ENCODE measurements at places on chromosomes 4 and X.

DNA sequence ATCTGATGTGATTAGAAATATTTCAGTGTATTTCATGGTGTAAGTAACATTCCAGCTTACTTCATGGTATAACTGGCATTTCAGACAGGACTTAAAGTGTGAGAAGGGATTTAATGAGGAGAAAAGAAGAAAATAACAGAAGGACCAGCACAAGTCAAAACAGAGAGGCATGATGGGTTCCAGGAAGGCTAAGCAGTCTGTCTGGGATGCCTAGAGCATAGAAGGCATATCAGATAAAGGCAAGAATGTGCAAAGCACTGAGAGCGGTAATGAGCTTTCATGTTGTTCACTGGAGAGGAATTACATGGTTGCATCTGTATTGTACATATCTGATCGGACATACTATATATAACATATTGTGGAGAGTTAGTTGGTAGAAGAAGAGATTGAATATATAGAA, 54.2 kb downstream of the GRID2 start:
- no peak for DNase-seq

GRCh38 chr4:165410214-165410613, 31.4 kb downstream of the CPE start:
- no peak for DNase-seq

DNA sequence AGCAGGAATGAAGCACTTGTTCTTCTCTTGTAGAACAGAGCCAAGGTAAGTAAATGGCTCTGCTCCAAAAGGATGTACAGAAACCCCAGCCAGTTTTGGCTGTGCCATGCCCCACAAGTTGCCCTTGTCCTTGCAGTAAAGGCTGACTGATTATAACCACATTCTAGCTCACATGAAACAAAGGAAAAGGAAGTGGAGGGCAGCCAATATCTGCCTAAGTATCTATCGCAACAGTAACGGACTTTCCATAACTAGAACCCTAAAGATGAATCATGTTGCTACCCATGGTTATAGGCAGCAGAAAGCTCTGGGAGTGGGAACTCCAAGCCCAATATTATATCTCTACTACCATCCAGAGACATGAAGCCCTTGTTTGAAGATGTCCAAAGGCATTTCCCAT, 95.7 kb downstream of the COMMD8 start:
- no peak for DNase-seq

DNA sequence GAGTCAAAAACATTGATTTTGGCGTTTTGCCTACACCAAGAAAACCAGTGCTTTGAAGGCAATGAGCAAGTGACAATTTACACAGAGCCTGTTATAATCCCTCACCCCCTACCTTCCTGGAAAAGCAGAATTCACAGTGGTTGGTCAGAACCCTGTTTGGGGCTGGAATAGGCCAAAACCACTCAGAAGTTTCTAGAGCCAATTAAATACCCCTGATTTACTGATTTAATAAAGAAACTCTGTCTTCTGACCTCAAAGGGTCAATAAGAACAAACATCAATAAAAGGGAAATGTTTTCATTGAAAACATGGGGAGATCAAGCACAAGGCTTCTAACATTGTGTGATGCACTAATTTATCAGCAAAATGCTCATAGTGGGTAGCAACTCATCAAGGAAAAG, 116.3 kb downstream of the UNC5C start:
- DNase-seq, result no peak

DNA sequence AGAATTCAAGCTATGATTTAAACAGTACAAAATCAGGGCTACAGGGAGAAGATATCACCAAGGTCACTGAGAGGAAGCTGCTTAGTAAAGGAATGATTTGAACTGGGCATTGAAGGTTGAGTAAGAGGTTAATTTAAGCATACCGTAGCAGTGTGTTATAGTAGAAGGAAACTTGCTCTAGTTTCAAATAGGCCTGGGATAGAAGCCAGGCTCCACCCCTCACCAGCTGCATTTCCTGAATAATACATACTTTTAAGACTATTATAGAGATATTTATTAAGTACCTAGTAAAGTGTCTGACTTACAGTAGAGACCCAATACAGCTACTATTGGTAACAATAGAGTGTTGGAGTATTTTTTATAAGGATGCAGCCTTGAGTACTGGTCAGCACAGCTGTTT, 118.0 kb upstream of the GLRA2 start:
- DNase-seq, result no peak

- no peak for DNase-seq
These were observed 26.7 kb downstream of the ANKRD50 start for GRCh38 chr4:124685851-124686250.

GRCh38 chrX:136759968-136760367, 20.8 kb downstream of the ARHGEF6 start:
- DNase-seq, result no peak

DNA sequence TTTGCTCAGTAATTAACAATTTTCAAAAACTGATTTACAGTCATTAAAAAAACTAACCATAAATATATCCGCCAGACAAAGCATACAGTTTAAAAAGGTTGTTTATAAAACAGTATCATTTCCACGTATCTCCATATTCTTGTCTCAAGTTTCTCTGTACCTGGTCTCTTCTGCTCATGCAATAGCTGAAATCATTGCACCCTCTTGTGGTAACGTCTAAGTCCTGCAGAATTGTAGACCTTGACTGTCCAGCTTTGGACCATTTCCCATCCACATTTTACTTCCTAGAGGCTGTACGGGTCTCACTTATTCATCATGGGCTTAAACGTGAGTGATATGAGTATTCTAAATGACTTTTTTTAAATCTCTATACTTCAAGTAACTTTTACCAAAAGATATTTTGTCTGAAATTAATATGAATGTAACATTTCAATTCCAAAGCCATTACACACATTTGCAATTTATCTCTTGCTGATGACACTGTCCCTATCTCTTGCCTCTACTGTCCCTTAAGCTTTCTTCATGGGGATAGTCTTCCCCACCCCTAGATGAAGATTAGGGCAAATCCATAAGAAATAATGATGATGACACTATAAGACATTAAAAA, 118.5 kb downstream of the BTC start:
- DNase-seq, result no peak

- DNase-seq, result no peak
These were observed 138.5 kb upstream of the ZIC3 start for GRCh38 chrX:137427426-137427778.

DNA sequence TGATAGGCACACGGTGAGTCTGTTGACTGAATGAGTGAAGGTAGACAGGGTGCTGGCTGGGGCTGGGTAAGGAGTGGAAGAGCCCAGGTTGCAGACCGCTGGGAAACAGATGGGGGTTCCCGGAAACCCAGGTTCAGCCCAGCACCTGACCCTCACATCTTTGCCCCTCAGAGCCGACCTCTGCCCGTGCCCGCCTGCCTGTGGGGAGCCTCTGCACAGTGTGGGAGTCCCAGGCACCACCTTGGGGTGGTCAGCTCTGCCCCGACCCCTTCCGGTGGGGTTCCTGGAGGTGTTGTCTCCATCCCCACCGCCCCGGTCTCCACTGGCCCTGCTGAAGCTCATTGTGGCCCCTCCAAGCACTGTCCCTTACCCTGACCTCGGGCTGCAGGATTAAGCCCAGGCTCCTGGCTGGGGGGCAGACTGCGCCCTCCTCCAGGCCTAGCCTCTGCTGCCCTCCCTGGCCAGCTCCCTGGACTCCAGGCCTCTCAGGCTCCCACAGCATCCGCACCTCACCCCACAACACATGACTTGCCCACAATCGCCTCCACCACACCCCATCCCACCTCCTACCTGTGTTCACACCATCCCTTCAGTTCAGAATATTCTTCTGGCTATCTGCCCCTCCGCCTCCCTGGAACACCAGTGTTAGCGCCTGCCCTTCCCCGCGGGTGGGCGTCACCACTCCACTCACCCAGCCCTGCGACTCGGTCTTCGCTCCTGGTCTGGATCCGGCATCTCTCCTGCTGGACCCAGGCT, 21.4 kb downstream of the HMX1 start:
- no peak for DNase-seq

- DNase-seq, result no peak
These were observed 50.1 kb downstream of the IGFBP7 start for GRCh38 chr4:57059890-57060716.

- DNase-seq, result no peak
These were observed 159.1 kb upstream of the KIT start for GRCh38 chr4:54498661-54499111.

DNA sequence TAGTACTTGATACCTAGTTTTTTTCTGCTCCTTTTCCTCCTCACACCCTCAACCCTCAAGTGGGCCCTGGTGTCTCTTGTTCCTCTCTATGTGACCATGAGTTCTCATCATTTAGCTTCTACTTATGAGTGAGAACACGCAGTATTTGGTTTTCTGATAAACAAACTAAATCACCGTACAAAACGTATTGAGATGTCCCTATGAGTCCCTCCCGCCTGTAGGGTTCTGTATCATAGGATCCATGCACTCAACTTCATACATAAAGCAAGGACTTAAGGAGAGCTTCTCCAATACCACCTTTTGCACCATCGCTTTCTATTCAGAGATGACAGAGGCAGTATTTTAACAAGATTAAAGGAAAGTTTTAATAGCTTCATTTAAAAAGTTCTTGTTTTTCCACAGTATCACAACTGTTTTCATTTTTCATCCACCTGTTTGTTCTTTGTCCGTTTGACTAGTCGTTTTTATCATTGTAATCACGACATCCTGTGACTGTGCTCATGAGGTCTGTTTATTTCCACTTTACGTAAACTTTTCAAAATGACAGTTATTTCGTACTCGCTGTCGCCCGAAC, 457 bp upstream of the RAB9A start:
- no peak for DNase-seq

DNA sequence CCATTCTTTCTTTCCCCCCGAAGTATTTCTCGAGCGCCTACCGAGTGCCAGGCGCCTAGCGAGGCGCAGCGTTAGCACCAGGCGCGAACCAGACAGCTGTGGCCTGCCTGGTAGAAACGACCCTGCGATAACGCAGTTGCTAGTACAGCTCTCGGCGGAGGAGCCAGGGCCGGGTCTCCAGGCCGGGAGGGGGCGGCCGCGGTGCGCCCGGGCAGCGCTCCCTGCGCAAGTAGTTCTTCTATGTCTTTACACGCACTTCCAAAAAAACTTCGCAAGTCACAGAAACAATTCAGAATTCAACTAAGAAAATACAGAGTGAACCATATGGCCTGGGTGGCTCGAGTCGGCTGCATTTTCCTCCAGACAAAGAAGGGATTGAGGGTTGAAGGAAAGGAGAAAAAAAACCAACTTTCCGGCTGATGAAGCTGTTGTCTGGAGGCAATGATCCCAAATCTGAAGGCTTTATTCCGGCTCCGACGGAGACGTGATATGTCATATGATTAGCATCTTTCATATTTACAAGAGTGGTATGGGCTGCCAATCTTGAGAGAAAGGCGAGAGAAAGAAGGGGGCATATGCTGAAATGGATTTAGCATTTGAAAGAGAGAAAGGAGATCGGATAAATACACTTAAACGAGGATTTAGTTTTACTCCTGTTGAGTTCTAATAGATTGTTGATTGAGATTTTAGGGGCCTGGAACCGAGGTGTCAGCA, 7.2 kb upstream of the NEUROG2 start:
- DNase-seq, result no peak

GRCh38 chrX:73215246-73215645, 595 bp upstream of the NAP1L2 start:
- no peak for DNase-seq

DNA sequence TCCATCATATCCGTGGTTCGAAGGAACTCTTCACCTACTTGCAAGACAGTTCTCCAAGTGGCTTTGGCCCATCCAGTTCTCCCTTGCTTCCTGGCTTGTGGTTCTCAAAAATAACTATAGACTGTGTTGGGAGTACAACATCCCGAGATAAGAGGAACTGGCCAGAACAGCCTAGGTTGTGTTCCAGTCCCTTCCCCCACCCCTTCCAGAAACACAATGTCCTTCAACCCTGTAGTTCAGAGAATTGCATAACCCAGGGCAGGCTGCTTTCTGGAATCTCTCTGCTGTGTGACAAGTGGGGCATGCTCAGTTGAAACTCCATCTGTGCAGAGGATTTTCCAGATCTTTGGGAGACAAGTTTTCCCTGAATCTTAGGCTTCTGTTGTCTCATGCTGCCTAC, 206.5 kb downstream of the PCDH10 start:
- no peak for DNase-seq

- DNase-seq, result no peak
These were observed 27.7 kb downstream of the DMP1 start for GRCh38 chr4:87677731-87678130.

DNA sequence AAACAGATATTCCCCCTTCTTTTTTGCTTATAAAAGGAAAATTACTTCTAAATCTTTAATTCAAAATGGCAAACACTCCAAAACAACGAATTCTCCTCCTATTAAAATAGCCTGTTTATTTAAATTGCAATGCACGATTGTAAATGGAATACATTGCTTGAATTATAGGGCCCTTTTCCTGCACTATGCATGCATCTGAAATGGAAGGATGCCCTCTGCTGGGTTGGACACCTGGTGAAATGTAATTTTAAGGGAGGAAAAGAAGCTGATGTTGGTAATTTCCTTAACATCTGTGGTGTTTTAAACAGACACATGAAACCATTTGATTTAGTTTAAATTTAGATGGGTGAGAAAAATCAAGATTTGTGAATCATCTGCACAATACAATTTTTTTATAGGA, 72.8 kb downstream of the GRXCR1 start:
- DNase-seq, result no peak

- DNase-seq, result no peak
These were observed 30.9 kb downstream of the GATB start for GRCh38 chr4:151729731-151730559.

GRCh38 chr4:74578329-74578728, 133.4 kb downstream of the AREG start:
- no peak for DNase-seq

DNA sequence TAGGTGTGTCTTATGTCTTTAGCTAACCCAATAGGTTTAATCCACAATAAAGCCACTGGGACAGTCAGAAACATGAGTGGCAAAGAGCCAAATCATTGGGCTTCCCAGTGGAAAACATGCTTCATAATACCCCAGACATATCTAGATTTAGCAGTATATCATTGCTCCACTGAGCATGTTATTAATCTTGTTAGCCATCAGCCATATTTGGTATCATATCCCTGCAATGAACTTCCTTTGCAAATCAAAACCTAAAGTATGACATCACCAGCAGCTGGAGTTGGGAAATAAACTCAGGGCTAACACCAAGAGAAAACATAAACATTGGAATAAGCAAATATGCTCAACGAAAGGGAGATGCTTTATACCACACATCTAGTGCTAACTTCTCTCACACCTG, 280.8 kb upstream of the NOCT start:
- DNase-seq, result no peak

DNA sequence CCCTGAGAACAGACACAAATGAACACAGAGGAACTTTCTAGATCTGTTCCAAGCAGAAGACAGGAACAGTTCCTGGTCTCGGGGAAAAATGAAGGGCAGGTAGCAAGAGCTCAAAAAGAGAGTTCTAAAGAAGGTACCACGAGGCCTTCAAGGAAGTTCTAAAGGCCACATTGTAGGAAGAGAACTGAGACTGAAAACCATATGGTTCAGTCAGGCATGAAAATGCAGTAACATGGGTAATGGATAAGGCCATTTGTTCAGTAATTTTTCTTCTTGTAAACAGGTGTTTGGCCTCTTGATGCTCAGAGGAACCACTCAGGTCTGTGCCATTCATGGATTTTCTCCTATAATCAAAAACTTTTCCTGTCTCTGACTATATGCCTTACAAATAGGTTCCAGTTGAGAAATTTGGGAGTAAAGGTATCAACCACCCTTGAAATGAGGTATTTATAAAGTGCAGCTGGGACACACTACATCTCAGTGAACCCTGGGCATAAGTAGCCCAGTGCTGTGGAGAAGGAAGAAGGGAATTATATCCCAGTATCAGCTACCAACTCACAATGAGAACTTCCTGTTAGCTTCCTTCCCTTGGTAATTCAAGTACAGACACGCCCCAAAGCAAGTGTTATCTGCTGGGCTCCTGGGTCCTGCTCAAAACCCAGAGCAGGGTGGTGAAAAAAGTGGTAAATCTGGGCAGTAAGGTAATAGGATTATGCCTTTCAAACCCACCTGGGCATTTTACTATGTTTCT, 277.9 kb downstream of the KLHL13 start:
- no peak for DNase-seq
